Stimulated activated naive CD4-positive, alpha-beta T cell treated with Interleukin-2 at 50 U/mL for 16 hours (primary cell): ENCODE measurements at places on chromosomes 6 and 20.

DNA sequence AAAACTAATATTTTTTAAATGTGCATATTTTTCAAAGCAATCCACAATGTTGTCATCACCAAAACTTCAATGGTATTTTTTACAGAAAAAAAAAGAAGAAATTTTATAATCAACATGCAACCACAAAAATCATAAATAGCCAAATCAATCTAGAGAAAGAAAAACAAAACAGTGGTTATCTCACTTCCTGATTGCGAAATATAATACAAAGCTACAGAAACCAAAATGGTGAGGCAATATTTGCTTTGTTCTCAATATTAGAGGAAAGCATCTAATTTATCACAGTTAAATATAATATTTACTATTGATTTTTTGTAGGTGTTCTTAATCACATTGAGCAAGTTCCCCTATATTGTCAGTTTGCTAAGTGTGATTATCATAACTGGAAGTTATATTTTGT, 720.7 kb upstream of the ADGRB3 start:
- no peak for DNase-seq

- no peak for DNase-seq
These were observed 266.2 kb upstream of the ADGRB3 start for GRCh38 chr6:68368845-68369244.

GRCh38 chr20:31718952-31719643, 3.6 kb downstream of the BCL2L1 start:
- DNase-seq: no peak

- DNase-seq: no peak
These were observed 27.9 kb downstream of the SLC2A4RG start for GRCh38 chr20:63767456-63767855.

GRCh38 chr20:32737371-32738223, 5.7 kb downstream of the COMMD7 start:
- DNase-seq: no peak

GRCh38 chr6:36697481-36697903, at the start of gene RAB44:
Gene RAB44 (plus strand): TSS chr6:36697826. CDS start chr6:36704236, 6,410 bp downstream.
- no peak for DNase-seq

GRCh38 chr6:158661156-158661685, 11.4 kb downstream of the SYTL3 start:
- DNase-seq: no peak

GRCh38 chr6:157325069-157325805, 1.9 kb upstream of the TMEM242 start:
- no peak for DNase-seq

GRCh38 chr6:34565722-34566137, 9.6 kb upstream of the SPDEF start:
- no peak for DNase-seq

DNA sequence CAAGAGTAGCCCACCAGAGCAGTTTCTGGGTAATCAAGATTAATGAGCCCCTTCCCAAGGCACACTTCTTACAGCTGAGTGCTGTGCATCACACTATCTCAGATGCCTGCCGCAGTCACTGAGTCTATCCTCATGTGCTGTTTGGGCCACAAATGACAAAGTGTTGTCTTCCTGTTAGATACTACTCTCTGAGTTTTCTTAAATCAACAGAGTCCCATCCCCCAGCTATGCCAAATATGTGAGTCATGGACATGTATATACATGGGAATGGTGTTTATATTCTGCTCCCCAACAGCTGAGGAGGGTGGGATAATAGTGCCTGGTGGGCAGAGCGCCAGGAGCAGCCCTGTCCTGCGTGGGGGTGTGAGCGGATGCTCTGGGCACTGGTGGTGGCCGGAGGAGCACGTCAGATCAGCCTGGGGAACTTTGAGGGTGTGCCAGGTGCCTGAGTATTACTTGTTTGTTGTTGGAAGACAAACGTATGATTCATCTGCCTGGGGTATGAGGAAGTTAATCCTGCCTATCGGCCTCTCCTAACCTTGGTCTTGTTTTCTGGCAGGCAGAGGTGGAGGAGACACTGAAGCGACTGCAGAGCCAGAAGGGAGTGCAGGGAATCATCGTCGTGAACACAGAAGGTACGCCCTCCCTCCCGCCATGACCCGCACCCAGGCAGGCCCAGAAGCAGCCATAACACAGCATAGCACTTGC, 9.6 kb downstream of the DYNLRB1 start:
- no peak for DNase-seq

- DNase-seq: no peak
These were observed 11.9 kb downstream of the CCDC167 start for GRCh38 chr6:37487591-37488380.

DNA sequence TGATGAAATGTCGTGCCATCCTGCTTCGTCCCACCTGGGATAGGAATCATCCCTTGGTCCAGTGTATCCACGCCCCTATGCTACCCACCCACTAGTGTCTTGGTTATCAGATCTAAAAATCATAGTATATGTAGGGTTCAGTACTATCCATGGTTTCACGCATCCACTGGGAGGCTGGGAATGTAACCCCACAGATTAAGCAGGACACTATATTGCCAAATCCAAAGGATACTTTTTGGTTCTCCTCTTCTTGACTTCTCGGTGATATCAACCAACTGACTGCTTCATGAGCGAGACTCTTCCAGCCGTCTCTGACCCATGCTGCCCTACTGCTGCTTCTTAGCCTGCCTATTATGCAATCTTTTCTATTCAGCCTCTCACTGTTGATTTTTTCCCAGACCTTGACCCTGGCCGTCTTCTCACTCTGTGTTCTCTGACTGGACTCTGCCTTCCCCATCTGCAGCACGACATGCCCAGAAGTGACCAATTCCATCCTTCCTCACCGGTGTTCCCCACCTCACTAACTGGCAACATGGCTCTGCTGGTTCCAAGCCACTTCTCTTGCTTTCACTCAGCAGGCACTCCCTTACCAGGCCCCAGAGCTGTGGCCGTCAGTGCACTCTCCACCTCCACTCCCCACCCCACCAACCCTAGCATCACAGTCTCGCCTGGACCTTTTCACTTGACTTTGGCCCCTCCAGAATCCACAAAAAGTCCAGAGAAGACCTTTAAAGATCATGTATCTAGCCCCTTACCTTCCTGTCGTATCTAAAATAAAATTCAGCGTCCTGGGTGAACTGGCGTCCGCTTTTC, 34.5 kb downstream of the GFRA4 start:
- DNase-seq: no peak

GRCh38 chr20:46169245-46170171, 51.4 kb downstream of the CD40 start:
- DNase-seq: no peak

- no peak for DNase-seq
These were observed 19.8 kb downstream of the MANBAL start for GRCh38 chr20:37309290-37309689.

DNA sequence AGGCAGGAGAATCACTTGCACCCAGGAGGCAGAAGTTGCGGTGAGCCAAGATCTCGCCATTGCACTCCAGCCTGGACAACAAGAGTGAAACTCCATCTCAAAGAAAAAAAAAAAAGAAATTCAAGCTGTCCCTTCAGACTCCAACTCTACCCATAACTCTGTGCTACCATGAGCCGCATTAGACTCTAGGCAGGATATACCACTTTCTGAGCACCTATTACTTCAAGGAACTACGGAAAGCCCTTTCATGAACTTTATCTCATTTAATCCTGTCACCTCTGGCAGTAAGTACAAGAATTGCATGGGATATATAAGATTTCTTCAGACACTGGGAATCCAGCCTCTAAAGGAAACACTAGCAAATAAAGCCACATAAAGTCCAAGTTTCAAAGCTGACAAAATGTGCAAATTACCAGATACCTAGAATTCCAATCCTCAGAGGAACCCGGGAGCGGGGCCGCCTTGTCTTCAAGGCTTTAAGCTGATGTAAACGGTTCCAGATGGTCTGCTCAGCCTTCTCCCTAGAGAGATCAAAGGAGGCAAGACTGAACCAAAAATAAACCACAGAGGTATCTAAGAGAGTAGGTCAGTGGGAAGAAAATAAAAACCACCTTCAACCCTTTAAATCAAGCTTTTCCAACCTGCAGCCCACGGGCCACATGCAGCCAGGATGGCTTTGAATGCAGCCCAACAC, 9.4 kb downstream of the CDK5RAP1 start:
- DNase-seq: no peak

DNA sequence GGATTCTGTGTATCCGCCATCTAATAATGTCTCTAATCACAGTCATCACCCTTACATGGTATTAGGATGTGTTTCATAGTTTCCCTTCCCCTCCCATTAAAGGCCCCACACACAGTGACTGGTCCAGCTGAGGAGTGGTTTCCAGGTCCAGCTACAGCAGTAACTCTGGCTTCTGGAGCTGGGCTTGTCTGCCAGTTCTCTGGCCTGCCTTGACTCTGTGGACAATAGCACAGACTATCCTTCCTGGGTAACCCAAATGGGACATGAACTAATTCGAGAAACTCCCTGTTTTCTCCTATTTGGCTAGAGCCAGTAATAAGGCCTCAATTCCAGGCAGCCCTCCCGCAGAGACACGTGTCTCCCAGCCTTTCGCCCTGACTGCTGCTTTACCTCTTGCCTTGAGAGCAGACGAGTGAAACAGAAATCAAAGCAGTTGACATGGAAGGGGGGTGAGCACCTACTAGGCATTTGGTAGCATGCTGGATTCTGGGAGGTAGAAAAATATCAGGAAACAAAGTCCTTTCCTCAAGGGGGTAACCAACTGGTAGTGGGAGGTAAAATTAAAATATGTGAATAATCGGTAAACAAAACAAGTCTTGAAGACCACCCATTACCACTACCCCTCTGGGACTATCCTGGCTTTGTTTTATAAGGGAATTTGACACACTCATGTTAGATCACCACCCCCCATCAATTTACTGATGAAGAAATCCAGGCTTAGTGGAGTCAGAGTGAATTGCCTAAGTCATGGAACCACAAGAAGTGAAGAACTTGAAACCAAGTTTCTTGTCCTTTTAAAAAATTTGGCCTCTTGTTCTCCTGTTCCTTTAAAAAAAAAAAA, 1.2 kb downstream of the TRAF3IP2 start:
- no peak for DNase-seq

GRCh38 chr6:32117461-32117860, 8.3 kb upstream of the TNXB start:
- no peak for DNase-seq

DNA sequence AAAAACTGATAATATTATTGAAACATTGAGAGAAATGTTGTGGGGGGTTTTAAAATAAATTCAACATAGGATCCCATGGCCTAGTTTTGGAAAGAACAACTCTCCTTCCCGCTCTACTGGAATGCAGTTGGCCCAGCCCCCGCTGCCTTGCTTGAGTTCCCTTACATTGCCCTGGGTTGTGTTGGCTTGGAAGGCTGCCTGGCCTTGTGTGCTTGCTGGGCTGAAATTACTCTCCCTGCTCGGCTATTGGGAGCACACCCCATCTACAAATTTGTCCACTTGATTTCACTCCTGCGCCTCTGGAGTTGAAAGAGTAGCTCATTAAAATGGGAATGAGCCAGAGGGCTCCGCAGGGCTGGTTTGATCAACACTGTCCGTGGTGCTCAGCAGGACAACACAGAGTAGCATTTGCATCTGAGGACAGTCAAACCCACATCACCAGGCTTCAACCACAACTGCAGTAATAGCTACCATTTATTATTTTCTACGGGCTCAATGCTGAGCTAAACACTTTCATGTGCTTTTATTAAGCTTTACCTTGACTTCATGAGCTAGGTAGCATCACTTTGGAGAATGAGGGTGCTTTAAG, 35.2 kb downstream of the DOK5 start:
- no peak for DNase-seq

GRCh38 chr6:144488590-144488989, 203.5 kb downstream of the UTRN start:
- DNase-seq: no peak

DNA sequence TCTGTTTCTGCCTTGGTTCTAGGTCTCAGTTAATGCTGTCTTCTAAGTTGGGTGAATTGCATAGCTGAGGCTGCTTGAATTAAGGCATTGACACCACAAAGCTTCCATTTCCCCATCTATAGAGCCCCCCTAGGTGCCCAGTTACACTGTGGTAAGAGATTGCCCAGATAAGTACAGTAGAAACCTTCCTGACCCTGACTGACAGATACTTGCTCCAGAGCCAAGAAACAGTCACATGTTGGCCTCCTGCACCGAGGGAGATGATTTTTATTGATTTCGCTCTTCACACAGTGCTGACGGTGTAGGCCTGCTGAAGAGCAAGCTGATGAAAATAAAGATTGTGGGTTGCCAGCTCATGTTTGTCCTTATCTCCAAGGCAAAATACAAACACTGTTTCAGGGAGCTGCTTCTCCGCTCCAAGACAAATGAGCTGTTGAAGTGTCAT, 67.9 kb downstream of the TRMT11 start:
- DNase-seq: no peak

DNA sequence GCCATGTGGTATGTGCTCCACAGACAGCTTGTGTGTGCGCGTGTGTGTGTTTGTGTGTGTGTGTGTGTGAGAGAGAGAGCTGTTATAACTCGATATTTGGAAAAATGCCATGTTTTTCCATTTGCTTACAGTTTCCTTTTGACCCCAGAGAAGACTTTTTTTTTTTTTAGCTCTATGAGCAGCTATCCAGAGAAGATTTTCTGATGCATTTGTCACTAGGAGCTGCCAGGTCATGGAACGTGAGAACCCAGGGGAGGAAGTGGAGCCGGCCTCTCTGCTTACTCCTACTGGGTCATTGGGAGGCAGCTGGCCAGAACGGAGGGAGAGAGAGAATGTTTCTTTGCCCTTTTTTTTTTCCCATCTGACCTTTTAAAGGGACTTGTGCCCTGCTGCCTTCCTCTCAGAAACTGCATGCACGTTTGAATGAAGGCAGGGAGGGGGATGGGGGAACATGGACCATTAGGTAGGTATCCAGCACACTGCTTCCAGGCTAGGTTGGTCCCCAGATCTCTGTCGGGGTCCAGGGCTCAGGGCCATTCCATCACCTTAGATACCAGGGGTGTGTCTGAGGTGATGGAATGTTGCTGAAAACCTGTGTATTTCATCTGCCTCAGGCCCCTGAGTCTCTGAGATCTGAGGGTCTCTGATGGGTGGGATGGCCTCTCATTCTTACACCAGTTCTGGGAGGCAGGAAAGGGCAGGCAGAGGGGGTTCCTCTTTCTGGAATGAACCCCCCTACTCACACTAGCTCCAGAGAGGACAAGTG, 11.2 kb upstream of the MRPS18A start:
- DNase-seq: no peak

DNA sequence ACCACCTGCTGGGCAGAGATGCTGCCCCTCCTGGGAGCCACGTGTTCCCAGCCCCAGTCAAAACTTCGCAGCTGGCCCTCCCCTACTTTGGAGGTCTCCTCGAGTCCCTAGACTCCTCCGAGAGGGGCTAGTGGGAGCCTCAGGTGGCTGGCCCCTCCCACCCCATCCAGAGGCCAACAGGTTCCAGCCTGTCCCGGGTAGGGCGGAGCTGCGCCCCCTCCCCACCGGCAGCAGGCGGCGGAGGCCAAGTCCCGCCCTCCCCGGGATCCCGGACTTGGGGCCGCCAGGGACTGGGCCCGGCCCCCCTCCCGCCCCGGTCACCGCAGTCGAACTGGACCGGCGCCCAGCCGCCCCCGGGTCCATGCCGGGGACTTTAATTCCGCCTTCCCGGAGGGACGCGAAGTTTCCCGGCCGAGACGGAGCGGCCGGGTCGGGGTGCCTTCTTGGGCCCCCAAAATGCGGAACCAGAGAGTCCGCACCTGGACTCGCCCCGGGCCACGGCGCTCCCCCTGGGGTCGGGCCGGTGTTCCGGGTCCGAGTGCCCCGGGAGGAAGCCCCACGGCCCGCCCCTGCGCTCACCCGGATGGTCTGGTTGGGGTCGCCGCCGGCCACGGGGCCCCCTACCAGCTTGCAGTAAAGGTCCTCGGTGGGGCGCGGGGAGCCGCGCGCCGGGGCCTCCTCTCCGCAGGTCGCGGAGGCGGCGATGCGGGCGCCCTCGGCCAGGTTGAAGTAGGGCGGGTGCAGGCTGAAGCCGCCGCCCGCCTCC, 559 bp downstream of the LAMA5 start:
- no peak for DNase-seq
